ENCODE measurements at places on chromosomes 16 and 17.

DNA sequence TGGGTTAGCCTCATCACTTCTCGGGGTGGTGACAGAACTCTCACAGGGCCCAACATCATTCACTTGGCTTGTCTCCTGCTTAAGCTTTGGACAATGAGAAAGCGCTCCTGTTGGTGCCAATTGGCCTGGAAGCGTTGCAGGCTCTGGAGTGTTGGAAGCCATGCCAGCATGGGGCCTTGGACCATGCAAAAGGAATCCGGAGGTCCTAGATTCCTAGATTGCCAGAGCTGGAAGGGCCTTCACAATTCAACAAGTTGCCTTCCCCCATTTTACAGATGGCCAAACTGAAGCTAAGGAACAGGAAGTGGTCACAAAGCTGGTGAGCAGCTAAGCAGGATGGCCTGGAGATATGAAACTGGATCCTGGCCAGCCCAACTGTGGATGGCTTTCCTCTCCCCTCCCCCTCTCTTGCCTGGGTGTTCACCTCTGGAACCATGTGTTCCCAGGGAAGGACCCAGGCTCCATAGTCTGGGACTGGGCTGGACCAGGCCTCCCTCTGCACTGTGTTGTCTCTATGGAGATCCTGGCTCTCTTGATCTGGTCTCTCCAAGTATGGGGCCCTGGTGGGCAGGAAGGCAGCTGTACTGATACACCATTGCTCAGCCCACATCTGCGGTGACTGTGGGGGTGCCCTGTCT lies 6.0 kb upstream of the IGFBP4 start:
- DNase-seq = peak; percentile 80

GRCh38 chr16:85253084-85253941 lies 141.0 kb upstream of the CIBAR2 start:
- DNase-seq = peak; percentile 30

GRCh38 chr17:40483679-40484078 lies 17.7 kb downstream of the TNS4 start:
- DNase-seq = no peak

GRCh38 chr17:77810536-77810935 lies 148.0 kb upstream of the TNRC6C start:
- DNase-seq = peak; percentile 86

- no peak for DNase-seq
These were observed 9.7 kb upstream of the CLEC18A start for GRCh38 chr16:69941251-69942098.

GRCh38 chr17:39627047-39627711 lies 427 bp downstream of the PPP1R1B start:
- no peak for DNase-seq

- no peak for DNase-seq
These were observed 76.2 kb downstream of the CHD9 start for GRCh38 chr16:53131050-53131362.

DNA sequence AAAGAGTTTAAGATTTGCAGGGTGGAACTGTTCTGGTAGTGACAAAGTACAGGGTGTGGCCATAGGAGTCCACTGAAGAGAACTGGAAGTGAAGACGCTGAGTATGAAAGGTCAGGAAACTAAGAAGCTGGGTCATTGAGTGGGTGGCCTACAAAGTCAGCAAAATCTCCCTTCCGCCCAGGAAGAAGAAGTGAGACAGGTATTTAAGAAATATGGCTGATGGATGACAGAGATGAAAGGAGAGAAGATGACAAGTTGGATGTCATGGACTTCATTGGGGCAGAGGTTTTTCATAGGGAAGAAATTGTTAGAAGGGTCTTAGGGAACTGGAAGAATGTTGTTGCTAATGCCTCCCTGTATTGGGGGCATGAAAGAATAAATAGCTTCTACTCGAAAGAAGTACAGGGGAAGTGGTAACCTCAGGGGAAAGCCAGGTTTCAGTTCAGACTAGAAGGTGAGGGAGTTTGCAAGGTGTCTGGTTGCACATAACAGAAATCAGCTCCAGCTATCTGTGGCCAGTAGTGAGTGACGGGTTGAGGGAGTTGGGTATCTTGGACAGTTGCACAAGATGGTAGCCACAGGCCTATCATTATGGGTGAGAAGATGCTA lies 33.6 kb upstream of the MED13 start:
- no peak for DNase-seq

Measured in MG63 (cell line).